ENCODE measurements at places on chromosomes 2 and 18.

DNA sequence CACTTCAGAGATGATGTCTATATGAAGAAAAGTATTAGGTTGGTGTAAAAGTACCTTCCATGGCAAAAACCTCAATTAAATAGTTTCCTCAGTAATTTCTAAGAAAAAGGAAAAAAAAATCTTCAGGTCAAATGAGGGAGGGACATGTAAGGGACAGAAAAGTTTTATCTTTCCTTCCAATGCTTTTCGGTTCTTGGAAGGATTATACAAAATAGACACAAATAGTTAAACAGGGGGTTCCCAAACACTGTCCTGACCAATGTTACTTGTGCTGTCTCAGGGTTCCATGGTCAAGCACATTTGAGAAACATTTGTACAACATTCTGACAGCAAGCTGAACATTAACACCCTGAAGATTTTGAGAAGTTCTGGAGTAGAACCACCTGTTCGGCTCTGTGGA, 22.0 kb downstream of the ERMN start:
- DNase-seq = no peak

DNA sequence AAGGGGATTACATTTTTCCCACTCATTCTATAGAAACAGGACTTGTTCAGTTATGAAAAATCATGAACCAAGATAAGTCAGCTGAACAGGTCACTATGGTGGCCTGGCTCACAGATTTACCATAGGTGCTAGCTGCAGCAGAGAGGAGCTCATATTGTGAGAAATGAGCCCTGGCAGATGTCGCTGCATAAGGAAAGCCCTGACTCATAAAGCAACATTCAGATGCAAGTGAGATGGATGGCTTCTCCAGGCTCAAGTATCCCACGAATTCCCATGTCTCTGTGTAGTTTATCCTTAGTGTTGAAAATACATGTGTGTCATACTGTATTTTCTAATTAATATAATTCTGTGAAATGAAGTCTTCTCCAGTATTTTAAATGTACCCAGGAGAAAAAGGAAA, 115.0 kb upstream of the LHCGR start:
- DNase-seq = no peak

DNA sequence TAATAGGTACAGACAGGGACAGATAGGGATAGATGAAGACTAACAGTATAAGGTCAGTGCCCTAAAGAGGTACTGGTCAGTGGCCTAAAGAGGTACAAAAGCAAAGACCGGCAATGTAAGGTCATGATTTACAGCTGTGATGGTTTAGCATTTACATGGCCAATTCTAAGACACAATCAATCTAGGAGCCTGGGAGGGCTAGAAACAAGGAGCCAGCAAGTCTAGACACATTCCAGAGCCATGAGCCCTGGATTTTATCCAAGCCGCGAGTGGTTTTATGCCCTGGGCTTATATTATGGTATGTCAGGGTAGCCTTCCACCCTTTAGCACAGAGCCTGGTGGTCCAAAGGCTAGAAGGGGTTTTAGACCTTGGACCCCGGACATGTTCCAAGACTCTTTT, 124.2 kb downstream of the CBLN2 start:
- peak; percentile 51 for DNase-seq

GRCh38 chr2:102434655-102435381, 11.9 kb downstream of the IL18RAP start:
- DNase-seq = no peak

DNA sequence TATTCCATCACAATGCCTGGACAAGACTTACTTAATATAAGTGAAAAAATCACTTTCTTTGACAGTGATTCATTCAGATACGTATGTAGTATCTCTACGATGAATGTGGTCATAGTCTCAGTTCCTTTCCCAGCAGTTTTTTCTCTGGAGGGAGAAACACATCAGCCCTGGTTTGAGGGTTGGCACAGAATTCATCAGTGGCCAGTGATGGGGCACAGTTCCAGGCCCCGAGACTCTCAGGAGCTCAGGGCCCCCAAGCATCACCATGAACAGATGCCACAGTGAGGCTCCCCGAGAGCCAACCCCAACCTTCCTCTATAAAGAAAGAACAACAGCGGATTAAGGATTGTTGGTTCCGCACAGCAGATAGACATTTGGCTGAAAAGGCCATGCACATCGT, 12.5 kb downstream of the PRKAG3 start:
- no peak for DNase-seq

DNA sequence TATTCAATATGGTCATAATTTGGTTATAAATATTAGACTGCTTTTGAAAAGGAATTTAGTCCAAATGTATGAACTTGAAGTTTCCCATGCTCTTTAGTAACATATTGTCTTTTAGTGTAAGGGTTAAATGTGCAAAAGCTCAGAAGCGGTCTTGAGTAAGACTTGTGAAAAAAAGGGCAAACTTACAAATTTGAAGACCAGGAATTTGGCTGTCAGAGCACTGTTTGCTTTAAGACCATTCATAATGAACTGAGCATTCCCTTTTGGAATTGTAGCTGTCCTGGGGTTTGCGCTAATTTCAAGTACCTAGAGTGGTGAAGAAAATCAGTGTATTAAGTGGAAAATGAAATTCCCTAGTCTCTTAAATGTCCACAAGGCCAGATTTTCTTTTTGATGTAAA, 6.9 kb upstream of the ZEB2 start:
- no peak for DNase-seq

DNA sequence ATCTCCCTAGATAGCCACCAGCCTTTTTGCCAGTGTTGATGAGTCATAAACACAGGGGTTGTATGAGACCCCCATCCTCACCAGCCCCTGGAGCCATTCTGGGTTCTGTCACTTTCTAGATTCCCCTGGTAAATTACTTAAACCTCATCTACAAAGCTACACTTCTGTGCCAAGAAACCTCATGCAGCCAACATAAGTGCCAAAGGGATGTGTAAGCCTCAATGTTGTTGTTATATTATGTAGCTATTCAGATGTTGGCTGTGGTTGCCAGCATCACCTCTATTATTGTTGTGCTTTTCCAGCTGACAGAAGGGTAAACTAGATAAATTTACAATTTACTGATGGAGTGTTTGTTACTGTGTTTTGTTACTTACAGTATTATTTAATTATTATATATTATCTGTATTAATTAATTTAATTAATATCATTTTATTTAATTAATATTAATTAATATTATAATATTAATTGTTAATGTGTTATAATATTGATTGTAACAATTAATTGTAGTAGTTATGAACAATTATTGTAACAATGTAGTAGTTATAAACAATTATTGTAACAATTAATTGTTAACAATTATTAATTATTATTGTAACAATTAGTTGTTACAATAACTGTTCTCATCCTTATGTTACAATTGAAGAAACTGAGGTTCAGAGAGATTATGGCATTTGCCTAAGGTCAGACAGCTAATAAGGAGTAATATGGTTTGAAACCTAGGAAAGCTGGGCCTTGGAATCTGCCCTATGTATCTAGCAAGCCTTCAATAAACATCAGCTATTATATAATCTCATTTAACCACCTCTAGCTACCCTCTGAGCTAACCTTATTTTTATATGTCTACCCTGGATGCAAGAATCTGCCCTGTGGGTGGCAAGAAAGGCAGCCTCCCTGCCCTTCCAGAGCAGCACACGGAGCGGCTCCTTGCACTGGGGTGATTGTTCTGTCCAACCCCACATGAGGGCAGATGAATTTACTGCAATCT, 36.1 kb downstream of the PSTPIP2 start:
- DNase-seq = no peak

- DNase-seq = peak; percentile 99
Measured at GRCh38 chr2:23497063-23497462, 112.1 kb downstream of the KLHL29 start.

DNA sequence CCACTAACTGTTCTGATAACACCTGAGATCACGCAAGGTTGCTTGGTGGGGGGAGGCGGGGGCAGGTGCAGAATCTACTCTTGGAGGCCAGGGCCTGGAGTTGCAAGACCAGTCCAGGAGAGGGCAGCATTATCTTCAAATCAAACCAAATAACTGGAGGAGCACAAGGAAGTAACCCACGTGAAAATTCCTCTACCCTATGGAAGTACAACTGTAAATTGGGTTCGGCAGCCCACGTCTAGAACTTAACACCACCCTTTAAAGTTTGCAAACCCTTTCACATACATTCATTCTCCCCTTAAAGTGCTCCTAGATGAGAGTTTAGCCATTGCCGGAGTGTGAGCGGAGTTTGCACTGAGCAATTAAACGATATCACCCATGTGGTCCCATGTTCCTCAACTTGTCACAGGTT, 19.6 kb upstream of the CXCR1 start:
- peak; percentile 74 for DNase-seq

DNA sequence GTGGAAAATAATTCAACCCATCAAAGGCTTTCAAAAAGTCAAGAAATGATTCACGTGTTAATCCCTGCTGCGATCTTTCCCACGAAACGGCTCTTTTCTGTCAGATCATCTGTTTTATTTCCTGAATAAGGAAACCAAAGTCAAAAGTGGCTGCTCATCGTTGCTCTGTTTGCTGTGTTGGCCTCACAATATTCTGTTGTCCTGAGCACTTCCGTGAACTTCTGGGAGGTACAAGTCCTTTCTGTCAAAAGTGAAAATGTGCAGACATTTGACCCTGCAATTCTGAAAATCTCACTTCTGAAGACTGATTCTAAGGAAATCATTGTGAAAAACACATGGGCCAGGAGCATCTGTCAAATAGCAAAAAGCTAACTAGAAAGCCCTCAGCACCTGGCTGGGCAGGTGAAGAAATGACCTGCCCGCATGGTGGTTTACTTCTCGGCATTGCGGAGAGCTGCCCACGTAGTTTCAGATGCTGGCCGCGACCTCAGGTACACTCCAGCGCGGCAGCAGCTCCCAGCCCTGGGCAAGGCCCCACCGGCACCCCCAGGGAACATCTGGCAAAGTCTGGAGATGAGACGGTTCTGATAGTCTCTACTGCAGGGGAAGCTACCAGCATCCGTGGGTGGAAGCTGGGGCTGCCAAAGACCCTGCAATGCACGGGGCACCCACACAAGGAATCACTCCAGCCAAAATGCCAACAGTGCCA, 31.9 kb upstream of the GPC1 start:
- DNase-seq = no peak

GRCh38 chr2:44087036-44087713, 81.5 kb upstream of the PPM1B start:
- peak; percentile 74 for DNase-seq

DNA sequence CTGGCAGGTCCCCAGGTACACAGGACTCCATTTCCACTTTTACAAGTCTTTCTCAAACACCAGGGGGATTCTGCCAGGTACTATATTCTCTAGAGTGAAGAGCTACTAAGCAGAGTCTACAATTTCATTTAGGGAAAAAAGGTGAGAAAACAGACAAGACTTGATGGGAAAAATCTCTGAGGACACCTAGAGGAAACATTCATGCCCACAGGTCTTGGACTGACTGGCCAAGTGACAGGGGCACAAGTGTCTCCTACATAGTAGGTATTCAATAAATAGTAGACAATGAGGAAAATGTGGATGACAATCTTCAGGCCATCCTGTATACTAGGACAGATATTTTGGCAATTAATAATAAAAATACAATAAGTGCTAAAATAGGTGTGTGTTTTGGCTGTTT, 228.6 kb downstream of the CLIP4 start:
- DNase-seq = no peak

DNA sequence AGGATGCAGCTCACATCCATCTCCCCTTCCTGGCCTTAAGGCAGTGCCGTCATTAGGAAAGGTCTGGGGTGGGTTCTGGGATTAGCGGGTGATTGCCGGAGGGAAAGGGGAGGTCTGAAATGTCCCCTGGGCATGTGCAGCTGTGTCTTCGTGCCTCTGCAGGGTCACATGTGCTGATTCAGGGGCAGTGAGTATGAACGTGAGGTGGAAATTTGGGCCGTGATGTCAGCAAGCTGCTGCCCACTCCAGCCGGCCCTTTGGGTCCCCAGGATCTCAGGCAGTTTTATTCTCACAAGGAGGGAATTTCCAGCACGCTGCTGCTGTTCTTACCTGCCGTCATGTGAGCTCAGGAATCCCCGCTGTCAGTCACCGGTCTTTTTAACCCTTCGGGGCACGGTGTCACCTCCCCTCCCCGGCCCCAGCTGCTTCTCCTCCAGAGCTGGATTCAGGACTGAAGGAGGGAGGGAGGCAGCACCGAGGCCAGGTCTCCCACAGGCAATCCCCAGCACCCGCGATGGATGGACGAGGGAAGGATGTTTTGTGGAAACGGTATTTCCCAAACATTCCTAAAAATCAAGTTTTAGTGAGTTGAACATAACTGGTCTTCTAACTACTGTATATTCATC, 23.5 kb downstream of the GPR35 start:
- no peak for DNase-seq

GRCh38 chr2:42802150-42802549, 9.8 kb upstream of the HAAO start:
- no peak for DNase-seq

DNA sequence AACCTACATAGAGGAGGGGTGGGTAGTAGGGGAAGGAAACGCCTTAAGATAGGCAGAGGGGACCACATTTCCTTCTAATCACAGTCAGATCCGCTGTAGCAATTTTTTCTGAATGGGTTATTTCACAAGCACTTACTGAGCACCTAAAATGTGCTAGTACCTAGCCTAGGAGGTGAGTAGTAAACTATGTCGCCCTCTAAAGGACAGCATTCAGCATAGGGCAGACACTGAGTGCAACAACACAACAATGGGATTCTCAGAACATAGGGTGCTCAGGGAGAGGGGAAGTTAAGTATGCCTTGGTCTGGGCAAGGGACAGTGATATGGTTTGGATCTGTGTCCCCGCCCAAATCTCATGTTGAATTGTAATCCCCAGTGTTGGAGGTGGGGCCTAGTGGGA, 166.1 kb upstream of the RAB6C start:
- DNase-seq = peak; percentile 16

GRCh38 chr18:6294148-6294784, 120.4 kb downstream of the L3MBTL4 start:
- DNase-seq = peak; percentile 15

- peak; percentile 38 for DNase-seq
Measured at GRCh38 chr2:109613081-109613921, 465 bp downstream of the SEPTIN10 start.

DNA sequence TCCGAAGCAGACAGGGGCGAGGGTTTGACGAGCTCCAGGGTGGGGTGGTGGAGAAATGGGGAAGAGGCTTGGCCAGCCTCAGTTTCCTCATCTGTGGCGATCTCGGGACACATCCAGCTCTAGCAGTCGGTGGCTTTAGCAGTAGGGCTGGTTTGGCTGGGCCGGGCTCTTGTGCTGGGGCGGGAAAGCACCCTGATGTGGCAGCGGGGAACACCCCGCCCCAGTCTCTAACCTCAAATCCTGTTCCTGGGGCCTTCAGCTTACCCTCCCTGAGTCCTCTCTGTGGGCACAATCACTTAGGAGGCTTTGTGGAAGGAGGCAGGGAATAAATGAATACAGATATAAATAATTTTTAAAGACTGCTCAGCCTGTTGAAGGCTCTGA, 26.5 kb upstream of the MCFD2 start:
- DNase-seq = no peak

DNA sequence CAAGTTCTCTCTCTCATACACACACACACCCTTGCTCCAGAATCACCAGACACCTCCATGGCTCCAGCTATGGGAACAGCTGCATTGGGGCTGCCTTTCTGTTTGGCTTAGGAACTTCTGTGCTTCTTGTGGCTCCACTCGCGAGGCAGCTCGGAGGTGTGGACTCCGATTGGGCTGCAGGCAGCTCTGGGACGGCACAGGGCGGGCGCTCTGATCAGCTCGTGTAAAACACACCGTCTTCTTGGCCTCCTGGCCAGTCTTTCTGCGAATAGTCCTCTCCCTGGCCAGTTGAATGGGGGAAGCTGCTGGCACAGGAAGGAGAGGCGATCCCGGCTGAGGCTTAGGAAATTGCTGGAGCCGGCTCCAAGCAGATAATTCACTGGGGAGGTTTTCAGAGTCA, 22.4 kb downstream of the FOSL2 start:
- no peak for DNase-seq

- no peak for DNase-seq
Measured at GRCh38 chr18:38445804-38446145, 880.2 kb upstream of the CELF4 start.

- no peak for DNase-seq
Measured at GRCh38 chr2:18441583-18441982, 118.9 kb downstream of the RDH14 start.

All from HT1080 (cell line).